ENCODE measurements at places on chromosomes 3 and 15.

DNA sequence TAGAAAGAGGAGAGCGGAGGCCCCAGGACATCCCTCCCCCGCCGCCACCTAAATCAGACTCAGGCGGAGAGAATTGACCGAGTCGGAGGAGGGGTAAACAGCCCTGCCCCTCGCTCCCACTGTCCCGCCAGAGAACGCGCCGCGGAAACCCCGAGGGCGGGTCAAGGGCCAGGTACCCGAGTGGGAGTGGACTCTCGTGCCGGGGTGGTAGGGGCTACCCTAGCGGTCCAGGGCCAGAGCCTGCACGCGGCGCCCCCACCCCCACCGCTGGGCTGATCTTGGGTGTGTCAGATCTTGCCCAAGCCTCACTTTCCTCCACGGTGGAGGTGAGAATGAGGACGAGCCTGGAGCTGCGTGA, 19.0 kb downstream of the SPATA12 start:
- DNase-seq = no peak

DNA sequence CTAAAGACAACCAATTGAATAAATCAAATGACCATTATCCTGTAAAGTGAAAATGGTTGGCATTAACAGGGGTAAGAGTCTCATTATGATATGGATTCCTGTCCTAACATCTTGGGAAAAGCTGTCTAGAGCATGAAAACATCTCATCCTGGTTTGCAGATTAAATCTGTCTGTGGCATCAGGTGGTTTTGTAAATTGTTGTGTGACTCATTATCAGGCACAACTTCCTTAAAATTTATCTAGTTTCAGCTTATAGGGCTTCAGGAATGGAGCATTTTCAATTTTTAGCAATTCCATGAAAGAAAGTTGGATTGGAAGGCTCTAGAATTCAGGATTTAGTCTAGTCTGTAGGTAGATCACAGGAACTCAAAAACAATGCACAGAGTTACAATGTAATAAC, 31.1 kb upstream of the SLC27A2 start:
- no peak for DNase-seq

DNA sequence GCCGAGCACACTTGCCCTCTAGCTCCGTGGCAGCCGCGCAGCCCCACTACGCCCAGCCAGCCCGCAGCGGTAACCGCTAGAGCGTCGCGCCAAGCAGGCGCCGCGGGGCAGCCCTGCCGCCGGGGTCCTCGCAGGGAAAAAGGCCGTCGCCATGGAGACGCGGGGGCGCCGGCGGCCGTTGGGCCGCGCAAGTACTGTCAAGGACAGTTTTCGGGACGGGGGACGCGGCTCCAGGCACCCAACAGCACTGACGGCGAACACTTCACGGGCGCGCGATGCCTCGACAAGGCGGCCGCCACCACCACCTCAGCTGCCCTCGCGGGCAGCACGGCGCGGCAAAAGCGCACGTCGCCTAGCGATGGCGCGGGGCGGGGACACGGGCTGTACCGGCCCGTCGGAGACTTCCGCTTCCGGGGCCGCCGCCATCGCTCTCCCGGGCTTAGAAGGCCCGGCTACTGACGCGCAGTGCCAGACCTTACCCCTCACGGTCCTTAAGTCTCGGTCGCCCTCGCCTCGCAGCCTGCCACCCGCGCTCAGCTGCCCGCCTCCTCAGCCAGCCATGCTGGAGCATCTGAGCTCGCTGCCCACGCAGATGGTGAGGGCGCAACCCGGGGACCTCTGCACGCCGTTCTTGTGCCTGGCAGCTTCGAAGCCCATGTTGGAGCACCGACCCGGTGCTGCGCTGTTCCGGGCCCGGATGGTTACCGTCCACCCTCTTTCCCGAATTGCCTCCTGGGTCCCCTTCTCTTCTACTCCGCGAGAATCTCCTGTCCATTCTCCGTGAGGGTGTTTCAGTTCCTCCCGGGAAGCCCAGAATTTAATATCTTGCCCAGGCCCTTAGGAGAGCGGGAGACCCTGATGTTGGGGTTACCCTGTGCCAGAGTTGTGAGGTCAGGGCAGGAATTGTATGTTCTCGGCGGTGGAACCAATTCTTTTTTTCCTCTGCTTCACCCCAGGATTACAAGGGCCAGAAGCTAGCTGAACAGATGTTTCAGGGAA, at the start of the genes GLT8D1 and SPCS1:
Gene GLT8D1, minus strand, starts transcription at position 104 of the 999 bp plus-strand sequence. CDS start 5,331 bp downstream, outside the sequence.
Gene SPCS1, plus strand, starts transcription at position 419 of the 999 bp plus-strand sequence. Its CDS starts 141 bp downstream, at position 560.
- DNase-seq = no peak

- DNase-seq = no peak
Measured at GRCh38 chr3:134970895-134971294, 175.8 kb downstream of the EPHB1 start.

GRCh38 chr3:123753286-123753685, 130.8 kb downstream of the MYLK start:
- DNase-seq = no peak

- no peak for DNase-seq
Measured at GRCh38 chr15:64187396-64188191, 24.8 kb upstream of the PPIB start.

Measured in AG04449 (cell line).